ENCODE measurements at places on chromosomes 2 and 18. TPM values are rescaled to one million over a fixed set of nuclear protein-coding genes. Genes with fewer than 3 reads are reported as not detected.

The C2orf80 gene
- total RNA-seq, result not detected

- no peak for DNase-seq
Observed at GRCh38 chr18:12443551-12443950, 35.8 kb downstream of the PRELID3A start.

GRCh38 chr2:74707837-74708236 lies 53.8 kb downstream of the SEMA4F start:
- DNase-seq, result no peak

DNA sequence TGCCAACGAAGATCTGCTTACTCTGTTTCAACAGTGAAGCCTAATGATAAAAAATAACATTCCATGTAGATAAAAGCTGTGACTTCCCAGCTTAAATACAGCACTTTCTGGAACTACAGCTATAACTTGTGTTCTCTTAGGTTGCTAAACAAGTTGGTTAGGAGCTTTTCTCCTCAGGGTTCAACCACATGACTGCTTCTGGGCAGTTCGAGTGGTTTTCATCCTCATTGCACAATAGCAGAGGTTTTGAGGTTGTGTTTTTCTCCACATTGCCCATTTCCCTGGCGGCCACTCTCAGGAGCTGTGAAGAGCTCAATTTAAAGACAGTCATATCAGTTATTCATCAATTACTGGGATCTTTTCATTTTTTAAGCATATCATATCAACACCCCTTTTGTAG lies 102.2 kb upstream of the CYP1B1 start:
- no peak for DNase-seq

Measured in chondrocyte (in vitro differentiated cells).